AG08395 (cell line): ENCODE measurements at places on chromosomes 16 and 17.

DNA sequence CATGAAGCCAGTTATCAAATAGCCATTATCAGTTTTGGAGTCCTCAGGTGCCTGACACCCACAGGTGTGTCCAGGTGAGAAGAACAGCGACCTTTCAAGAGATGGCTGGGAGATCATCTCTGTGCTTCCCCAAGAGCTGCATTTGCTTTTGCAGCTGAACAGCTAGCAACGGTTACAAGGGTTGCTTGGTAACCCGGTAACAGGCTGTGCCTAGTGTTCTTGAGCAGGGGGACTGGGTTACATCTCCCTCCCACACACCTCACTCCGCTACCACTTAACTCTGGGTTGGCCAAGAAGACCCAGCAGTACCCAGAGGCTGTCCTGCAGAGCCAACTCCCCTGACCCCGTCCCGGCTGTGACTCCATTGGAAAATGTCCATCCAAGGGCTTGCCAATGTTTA, 147.0 kb downstream of the SLC39A11 start:
- no peak for DNase-seq

- no peak for DNase-seq
Observed at GRCh38 chr17:82412535-82413520, 5.3 kb upstream of the HEXD start.

DNA sequence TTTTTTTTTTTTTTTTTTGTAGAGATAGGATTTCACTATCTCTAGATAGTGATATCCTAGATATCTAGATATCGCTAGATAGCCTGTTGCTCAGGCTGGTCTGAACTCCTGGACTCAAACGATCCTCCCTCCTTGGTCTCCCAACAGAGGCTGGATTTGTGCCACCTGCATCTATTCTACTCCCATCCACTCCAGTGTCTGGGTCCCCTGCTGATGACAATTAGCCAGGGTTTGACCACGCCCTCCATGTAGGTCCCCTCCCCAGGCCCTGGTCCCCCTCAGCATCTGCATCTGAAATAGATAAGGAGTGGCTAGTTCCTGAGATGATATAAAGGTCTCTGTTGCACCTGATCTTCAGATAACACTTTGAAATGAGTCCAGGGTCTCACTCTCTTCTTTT, 2.2 kb downstream of the ZNF688 start:
- no peak for DNase-seq

DNA sequence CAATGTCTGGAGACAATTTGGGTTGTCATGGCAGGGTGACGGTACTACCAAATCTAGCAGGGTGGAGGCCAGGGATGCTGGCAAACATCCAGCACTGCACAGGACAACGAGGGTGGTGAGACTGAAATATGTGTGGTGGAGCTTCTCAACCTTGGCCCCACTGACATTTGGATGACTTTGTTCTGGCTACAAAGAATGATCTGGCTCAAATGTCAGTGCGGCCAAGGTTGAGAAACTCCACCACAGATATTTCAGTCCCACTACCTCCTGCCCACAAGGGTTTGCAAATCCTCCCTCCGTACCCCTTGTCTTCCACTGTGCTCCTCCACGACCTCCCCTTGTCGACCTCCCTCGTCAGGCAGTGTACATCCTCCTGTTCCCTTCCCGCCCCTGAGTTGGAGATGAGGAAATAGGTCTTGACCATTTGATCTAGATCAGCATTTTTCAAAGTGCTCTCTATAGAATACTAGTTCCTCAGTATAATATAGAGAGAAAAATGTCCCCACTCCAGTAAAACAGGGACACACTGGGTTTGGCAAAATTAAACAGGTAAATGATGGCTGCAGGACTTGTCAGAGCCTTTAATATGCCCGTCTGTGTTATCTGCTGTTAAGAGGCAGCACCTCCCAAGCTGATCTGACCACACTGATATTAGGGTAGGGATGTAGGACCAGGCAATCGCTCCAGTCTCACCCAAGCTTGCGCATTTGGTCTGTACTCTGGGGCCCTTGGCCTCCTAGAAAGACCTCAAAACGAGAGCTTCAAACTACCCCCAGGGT, 6.8 kb downstream of the OSGIN1 start:
- no peak for DNase-seq

DNA sequence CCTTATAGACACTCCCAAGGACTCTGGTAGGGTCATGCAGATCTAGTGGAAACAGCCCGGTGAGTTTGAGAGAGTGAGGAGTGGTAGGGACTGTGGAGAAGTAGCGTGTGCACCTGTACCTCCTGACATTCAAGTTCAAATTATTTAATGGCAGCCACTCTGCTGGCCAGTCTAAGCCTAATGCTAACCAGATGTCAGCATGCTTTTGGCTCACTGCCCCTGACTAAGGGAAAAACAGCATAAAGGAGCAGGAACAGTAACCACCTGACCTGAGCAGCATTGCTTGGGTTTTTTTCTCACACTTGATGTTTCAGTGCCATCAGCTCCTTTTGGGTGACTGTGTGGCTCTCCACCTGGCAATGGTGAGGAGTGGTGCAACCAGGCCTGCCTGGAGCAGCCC, 23.8 kb upstream of the SLC12A3 start:
- DNase-seq = peak; percentile 70

GRCh38 chr17:75459590-75460267, 3.3 kb downstream of the TMEM94 start:
- no peak for DNase-seq

- DNase-seq = no peak
Observed at GRCh38 chr17:74362810-74363498, 1.3 kb upstream of the BTBD17 start.

DNA sequence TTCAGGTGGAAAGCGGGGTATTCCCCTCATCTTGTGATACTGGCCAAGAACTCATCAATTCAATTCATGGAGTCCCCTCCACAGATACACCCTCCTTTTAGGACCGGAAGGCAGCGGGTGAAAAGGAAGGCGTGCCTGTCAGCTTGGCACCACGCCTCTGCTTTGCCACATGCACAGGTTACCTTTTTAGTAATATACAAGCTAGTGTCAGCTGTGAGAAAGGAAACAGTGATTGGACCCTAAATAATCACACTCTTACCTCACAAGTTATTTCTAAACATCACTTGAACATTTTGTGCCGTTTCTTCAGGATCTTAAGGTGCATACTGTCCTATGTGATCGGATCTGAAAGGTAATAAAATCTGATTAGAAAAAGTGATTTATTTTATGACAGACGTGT, 15.7 kb downstream of the ZDHHC7 start:
- no peak for DNase-seq

- no peak for DNase-seq
Observed at GRCh38 chr17:18107061-18107790, 1.3 kb upstream of the MYO15A start.

GRCh38 chr17:36730857-36731490, 129.6 kb downstream of the MRM1 start:
- DNase-seq = no peak

GRCh38 chr16:19871721-19872120, 12.9 kb downstream of the GPRC5B start:
- DNase-seq = no peak

DNA sequence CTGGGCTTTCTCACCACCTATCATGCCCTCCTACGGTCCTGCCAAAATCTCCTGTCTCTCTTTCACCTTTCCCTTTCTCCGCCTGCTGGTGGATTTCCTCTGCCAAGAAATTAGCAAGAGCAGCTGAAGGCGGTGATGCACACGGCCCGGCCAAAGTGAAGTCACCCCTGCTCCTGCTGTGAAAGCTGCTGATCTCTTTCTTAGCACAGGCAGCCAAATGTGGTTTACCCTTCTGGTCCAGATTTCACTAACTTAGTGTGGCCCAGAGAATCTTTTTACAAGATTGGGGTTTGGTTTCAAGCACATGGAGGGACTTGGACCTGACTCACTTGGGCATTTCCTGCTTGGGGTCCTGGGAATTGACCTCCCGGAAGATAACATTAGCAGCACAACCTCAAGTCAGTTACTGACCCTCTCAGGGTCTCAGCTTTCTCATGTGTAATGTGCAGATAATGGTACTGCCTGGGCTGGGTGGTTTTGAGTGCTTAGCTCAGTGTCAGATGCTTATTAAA, 155.7 kb downstream of the SOCS1 start:
- DNase-seq = peak; percentile 88

DNA sequence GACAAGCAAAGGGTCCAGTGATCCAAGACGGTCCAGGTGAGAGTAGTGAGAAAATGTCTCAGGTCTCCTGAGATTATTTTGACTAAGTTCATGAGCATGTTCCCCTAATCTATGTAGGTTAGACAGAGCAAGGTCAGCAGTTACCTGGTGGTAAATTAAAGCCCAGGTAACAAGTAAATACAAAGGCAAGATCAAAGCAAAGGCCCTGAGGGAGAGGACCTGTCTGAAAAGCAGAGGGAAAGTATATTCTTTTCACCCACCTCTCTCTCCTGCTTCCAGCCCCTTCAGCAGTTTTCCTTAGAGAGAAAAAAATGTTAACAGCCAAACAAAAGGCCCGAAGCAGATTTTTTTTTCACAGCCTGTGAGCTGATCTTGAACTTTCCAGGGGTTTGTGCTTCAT, 302.7 kb downstream of the MAP2K6 start:
- no peak for DNase-seq

DNA sequence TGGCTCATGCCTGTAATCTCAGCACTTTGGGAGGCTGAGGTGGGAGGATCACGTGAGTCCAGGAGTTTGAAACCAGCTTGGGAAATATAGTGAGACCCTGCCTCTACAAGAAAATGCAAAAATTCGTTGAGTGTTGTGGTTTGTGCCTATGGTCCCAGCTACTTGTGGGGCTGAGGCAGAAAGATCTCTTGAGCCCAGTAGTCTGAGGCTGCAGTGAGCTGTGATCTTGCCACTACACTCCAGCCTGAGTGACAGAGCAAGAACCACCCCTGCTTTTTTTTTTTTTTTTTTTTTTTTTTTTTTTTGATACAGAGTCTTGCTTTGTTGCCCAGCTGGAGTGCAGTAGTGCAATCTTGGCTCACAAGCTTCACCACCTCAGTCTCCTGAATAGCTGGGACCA, 34.0 kb downstream of the ITGB3 start:
- DNase-seq = no peak

- no peak for DNase-seq
Observed at GRCh38 chr16:74825016-74825415, 50.4 kb upstream of the FA2H start.

- no peak for DNase-seq
Observed at GRCh38 chr17:68035131-68035522, 408 bp upstream of the KPNA2 start.

- no peak for DNase-seq
Observed at GRCh38 chr17:21164620-21165019, 37.9 kb downstream of the DHRS7B start.
